ENCODE measurements at places on chromosomes 5 and 9. TPM values are rescaled to one million over a fixed set of nuclear protein-coding genes. Genes with fewer than 3 reads are reported as not detected.

ALG2 gene
- 31.7 TPM for total RNA-seq

PRR16 gene
- total RNA-seq, result not detected

IFNA2 gene
- not detected for total RNA-seq

ADAMTS12 gene
- 28.4 TPM for total RNA-seq

ARHGEF39 gene
- total RNA-seq, result 12.4 TPM

EQTN gene
- total RNA-seq, result not detected

EFNA5 gene
- 13.5 TPM for total RNA-seq

GRCh38 chr9:79858508-79858907, 286.7 kb downstream of the TLE4 start:
- DNase-seq, result no peak

DNA sequence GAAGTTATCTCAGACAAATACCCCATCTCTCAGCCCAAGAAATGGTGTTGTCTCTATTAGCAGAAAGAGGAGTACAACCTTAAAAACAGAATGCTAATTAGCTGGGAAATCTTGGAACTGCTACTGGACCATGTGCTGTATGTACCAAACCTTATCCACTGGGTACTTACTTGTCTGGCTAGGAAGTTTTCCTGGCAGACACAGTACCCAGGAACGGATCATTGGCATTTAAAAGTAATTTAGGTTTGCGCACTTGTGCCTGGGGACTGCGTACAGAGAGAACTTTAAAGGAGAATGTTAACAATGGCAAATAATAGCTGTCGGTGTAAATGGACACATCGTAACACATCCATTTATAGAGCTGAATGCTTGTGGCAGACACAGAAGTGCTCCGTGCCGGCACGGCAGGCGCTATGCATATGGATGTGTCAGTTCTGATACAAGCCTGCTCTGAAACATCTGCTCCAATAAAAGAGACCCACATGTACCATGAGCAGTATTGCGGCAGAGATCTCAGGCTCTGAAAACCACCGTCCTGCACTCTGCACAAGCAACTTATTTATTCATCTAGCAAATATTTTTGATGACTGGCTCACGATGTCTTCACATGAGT, 290.6 kb upstream of the PANK3 start:
- DNase-seq, result no peak

DNA sequence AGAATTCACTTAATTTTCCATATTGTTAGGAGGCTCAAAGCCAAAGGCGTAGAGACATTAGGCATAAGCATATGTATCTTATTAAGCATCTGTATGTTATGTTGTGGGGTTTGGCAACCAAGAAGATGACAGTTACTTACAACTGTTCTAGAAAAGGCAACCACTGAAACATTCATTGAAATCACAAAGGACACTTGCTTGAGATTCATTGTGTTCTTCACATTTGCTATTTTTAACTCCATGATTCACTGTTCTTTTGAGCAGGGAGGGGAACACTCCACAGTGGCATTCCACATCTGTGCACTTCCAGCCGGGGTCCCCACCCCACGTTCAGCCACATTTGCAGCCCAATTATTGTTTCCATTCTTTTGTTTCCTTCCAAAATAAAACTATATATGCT, 107.1 kb downstream of the PALM2AKAP2 start:
- DNase-seq, result no peak

DNA sequence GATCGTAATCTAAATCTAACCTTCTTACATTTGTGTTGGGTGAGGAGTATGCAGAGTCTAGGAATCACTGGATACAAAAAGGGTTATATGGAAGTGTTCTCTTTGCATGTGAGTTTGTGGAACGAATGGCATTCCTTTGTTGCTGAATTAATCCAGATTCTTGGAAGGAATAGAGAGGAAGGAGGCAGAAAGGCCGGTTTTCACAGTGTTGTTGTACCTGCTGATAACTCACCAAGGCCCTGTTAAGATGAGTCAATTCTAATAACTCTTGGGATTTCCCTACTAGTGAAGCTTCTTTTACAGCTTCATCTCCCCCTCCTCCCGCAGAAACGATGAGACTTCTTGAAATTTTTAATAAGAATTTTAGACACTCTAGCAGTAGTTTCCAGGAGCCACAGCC, 84.0 kb downstream of the ZSWIM6 start:
- no peak for DNase-seq

DNA sequence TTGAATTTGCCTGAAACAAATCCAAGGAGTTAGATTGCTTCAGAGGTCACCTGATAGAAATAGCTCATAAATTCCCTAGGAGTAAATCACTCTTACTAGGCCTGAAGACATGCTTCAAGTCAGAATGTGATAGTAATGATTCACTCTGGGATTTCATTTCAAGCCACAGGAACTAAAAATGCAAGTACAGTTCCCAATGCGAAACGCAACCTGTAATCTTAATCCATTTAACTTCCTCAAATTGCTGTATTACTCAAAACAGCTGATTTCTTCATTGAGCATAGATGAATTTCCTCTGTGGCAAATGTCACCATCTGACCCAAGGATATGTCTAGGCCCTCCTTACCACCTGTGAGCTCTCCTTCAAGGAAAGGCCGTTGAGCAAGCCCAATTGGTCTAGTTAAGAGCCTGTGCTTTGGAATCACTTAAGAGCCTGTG, 32.1 kb upstream of the IL6ST start:
- DNase-seq, result peak; percentile 89

DNA sequence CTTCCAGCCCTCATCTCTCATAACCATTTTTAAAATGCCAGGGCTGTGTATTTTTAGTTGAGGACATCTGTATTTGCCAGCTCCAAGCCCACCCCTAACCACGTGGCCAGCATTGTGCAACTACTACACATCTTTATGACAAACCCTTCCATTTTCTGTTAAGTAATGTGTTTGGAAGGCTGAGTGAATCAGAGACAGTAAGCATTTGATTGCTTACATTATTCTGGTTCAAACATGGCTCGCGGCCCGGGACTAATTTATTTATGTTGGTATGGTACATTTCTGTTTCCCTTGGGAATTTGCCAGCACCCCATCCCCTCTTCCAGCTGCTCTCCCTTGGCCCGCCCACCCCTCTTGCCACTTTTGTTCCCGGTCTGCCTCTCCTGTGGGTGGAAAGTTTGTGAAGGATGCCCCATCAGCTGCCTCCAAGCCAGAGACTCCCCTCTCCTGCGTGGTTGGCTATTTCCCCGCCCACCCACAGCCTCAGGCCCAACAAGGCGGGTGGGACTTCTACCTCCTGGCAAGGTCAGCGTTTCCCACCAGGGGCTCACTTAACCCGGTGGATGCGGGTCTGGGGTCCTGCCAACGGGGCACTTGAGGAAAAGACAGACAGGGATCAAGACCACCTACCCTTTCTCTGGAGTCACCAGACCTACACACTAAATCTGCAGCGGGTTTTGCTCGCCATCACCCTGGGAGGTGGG, 162.2 kb downstream of the HSD17B3 start:
- DNase-seq, result no peak

- DNase-seq, result no peak
These were observed 7.7 kb downstream of the AOPEP start for GRCh38 chr9:94734054-94734754.

GRCh38 chr5:178381206-178381605, 148.6 kb upstream of the PHYKPL start:
- no peak for DNase-seq

GRCh38 chr5:116970318-116970717, 395.7 kb upstream of the SEMA6A start:
- no peak for DNase-seq

DNA sequence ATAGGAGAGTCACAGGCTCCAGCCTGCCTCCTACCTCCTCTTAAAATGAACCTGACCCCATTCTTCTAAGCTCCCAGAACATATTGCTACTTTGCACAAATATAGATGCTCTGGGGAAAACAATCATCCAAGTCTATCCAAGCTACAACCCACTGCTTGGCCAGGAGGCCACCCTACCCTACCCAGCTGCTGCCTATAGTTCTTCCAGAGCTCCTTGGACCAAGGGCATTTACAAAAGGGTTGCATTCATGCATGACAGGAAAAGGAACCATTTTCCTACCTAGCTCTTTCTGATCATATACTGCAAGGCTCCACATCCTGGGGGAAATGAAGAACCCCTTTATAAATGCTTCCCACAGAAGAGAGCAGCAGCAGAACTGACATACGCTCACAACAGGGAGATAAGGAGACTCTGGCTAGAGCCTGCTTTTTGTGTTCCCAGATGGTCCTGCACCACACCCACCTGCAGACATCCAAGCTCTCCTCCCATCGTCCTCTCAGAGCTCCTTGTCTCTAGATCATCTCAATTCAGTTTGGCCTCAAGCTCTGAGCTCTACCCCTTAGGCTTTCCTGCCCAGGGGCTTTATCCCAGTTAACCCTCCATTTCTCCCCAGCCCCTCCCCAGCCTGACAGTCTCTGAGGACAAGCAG, 185.5 kb downstream of the SPOCK1 start:
- DNase-seq, result no peak

GRCh38 chr5:68265347-68265746, 49.8 kb downstream of the PIK3R1 start:
- DNase-seq, result no peak

GRCh38 chr5:40991168-40991980, 79.8 kb downstream of the MROH2B start:
- DNase-seq, result no peak

DNA sequence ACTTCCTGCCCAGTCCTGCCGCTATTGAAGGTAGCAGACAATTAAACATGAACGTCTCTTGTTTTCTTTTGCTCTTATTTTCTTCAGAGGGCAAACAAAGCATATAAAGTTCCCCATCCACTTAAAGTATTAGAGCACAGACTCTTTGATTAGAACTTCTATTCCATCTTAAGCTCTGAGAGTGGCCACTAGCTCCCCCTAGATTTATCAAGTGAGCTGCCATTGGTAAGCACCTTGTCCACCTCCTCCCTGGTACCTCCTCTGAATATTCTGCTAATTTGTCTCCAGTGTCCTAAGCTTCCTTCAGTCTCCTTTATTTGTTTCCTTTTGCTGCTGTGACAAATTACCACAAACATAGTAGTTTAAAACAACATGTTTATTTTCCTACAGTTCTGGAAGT, 264.3 kb upstream of the KCNN2 start:
- no peak for DNase-seq

GRCh38 chr9:87529671-87530070, 32.0 kb downstream of the DAPK1 start:
- DNase-seq, result no peak

GRCh38 chr5:57225553-57225952, 51.7 kb downstream of the GPBP1 start:
- no peak for DNase-seq

GRCh38 chr5:142572006-142572405, 113.9 kb downstream of the FGF1 start:
- DNase-seq, result no peak

- peak; percentile 24 for DNase-seq
These were observed 154.1 kb downstream of the NTRK2 start for GRCh38 chr9:84823421-84824271.

GRCh38 chr5:74019923-74020322, 393.9 kb downstream of the ARHGEF28 start:
- DNase-seq, result no peak

- no peak for DNase-seq
These were observed 57.1 kb downstream of the SUSD1 start for GRCh38 chr9:112118009-112118408.

DNA sequence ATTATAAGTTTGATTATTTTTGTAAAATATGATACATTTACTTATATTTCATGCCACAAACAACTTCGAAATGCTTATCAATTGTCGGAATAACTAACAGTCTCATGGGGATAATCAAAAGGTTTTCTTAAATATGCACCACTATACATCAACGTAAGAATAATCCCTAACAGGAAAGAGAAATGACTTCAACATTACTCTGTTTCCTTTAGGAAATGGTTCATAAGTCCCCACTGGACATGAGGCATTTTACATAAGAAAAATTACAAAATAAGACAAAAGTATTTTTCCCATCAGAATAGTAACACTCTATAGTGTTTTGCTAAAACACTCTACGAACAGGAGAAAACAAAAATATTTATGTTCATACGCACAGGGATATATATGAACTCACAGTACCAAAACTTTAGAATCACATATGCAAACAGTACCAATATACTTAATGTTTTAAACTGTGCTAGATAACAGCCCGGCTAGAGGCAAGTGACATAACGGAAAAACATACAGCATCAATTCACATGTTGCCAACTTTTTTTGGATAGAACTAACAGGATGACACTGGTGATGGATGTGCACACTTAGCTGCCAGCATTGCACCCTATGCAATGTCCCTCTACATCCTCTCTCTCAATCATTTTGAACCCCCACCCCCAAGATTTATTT, 120.5 kb downstream of the NFIB start:
- DNase-seq, result no peak

DNA sequence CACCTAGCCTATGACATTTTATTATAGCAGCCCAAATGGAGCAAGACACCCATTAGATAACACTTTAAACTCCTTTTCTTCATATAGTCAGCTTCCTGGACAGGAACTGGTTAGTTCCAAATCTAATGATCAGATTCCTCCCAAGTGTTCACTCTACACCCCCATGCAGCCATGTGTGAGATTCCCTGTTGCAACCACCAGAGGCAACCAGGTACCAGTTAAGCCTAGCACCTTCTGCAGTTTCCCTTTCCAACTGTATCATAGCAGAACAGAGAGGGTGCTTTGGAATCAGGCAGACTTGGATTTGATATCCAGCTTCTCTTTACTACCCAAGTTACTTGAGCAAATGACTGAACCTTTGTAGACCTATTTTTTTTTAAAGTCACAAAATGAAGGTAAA, 296.6 kb upstream of the PCSK5 start:
- no peak for DNase-seq

DNA sequence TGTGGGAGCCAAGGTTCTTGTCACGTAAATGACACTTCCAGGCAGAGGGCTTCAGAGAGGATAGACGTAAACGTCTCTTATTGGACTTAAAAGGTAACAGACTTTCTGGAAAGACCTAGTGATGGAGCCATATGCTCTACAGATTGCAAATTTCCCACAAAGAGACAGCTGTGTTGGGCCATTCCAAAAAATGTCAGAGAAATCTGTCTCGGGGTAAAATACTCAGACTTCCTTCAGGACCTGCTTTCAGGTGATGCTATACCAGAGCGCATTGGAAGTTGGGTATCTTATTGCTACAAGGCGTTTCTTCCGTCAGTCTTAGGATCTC, 29.2 kb downstream of the PROP1 start:
- no peak for DNase-seq

DNA sequence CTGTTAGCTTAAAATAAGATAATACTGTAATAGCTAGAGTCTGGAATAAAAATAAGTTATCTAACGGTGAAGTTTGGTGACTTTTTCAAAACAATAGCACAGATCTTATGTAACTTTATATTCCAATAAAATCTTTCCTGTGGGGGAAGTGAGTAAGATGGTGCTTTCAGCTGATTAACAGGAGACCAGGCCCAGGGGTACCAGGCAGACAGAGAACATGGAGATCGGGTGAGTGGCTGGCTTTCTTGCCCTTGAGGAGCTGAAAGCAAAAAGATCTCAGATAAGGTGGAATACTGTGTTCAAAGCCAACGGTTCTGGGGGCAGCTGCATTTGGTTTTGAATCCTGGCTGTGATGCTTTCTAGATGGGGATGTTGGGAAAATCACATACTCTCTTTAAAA, 61.3 kb downstream of the MAT2B start:
- DNase-seq, result no peak

GRCh38 chr9:14096258-14096922, 217.6 kb downstream of the NFIB start:
- no peak for DNase-seq

Data from GM12878 (cell line).